T-helper 17 cell (primary cell): ENCODE measurements at places on chromosomes 4 and X.

- no peak for DNase-seq
These were observed 202.2 kb upstream of the GPRIN3 start for GRCh38 chr4:89509708-89510281.

DNA sequence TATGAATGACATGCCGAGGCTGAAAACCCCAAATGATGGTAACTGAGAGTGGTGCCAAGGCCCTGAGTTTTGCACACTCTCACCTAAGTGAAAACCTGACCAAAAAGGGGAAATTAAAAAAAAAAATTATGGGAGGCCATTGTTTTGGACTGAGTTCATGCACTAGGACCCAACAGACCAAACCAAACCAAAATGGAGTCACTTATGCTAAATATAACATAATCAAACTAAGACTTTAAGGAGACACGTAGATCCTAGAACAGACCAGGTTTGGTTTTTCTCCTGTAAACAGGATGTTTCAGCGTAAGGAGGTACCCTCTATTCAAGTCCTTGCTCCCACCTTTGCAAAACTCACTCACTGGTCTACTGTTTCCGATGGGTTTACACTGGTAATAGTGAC lies 453.0 kb downstream of the INPP4B start:
- no peak for DNase-seq

GRCh38 chrX:47250017-47250347 lies 17.2 kb downstream of the USP11 start:
- no peak for DNase-seq

- DNase-seq = no peak
These were observed 28.2 kb upstream of the RASSF6 start for GRCh38 chr4:73648478-73648877.

GRCh38 chrX:153731117-153731844 lies 6.6 kb downstream of the ABCD1 start:
- DNase-seq = no peak

DNA sequence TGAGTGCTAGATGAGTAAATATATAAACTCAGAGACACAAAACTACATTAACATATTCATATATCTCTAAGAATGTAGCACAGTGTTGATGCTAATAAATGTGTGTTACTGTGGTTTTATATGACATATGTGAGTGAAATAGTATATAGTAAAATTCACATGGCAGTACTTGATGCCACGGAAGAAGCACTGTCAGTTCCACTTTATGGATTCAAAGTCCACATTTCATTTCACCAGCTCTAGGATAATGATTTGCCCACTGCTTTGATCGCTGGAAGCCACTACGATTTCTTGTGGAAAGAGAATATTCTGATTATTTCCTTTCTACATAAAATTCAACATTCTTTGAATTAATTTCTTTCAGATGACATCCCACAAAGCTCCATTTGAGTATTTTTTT lies 181.2 kb downstream of the GBA3 start:
- no peak for DNase-seq

- no peak for DNase-seq
These were observed 14.1 kb upstream of the TMEM131L start for GRCh38 chr4:153451911-153452657.

DNA sequence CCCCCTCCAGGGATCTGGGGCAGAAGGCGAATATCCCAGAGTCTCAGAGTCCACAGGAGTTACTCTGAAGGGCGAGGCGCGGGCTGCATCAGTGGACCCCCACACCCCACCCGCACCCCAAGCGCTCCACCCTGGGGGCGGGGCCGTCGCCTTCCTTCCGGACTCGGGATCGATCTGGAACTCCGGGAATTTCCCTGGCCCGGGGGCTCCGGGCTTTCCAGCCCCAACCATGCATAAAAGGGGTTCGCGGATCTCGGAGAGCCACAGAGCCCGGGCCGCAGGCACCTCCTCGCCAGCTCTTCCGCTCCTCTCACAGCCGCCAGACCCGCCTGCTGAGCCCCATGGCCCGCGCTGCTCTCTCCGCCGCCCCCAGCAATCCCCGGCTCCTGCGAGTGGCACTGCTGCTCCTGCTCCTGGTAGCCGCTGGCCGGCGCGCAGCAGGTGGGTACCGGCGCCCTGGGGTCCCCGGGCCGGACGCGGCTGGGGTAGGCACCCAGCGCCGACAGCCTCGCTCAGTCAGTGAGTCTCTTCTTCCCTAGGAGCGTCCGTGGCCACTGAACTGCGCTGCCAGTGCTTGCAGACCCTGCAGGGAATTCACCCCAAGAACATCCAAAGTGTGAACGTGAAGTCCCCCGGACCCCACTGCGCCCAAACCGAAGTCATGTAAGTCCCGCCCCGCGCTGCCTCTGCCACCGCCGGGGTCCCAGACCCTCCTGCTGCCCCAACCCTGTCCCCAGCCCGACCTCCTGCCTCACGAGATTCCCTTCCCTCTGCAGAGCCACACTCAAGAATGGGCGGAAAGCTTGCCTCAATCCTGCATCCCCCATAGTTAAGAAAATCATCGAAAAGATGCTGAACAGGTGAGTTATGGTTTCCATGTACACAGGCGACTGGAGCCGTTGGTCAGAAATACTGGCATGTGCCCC lies at the start of gene CXCL1:
Gene CXCL1 (plus strand): TSS at position 264 of the 926 bp plus-strand sequence. CDS start 78 bp downstream, at position 342.
- DNase-seq = no peak

GRCh38 chr4:110877778-110878370 lies 255.0 kb upstream of the PITX2 start:
- DNase-seq = no peak

- no peak for DNase-seq
These were observed 158.7 kb downstream of the BTC start for GRCh38 chr4:74635490-74636123.

GRCh38 chr4:1169691-1170096 lies 2.7 kb downstream of the SPON2 start:
- no peak for DNase-seq

GRCh38 chr4:7059662-7060061 lies 8.2 kb downstream of the GRPEL1 start:
- no peak for DNase-seq

DNA sequence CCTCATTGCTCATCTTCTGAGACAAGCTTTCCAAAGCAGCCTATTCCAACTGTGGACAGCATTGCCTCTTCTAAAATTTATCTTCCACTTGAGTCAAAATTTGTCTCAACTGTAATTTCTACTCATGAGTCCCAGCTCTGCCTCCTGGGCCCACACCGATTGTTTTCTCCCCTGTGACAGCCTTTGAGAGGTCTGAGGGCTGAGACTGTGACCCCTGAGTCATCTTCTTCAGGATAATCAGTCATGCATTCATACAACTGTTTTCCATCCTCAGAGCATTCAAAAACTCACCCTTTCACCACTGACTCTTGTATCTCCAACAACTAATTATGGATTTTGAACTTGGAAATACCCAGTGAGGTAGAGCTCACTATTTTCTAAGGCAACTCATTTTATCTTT lies 228.1 kb downstream of the EDA2R start:
- no peak for DNase-seq

GRCh38 chr4:177485528-177485927 lies 43.3 kb upstream of the AGA start:
- DNase-seq = no peak

- no peak for DNase-seq
These were observed 678.0 kb upstream of the INTU start for GRCh38 chr4:126954537-126955291.

GRCh38 chr4:105677709-105678108 lies 30.8 kb downstream of the INTS12 start:
- no peak for DNase-seq

DNA sequence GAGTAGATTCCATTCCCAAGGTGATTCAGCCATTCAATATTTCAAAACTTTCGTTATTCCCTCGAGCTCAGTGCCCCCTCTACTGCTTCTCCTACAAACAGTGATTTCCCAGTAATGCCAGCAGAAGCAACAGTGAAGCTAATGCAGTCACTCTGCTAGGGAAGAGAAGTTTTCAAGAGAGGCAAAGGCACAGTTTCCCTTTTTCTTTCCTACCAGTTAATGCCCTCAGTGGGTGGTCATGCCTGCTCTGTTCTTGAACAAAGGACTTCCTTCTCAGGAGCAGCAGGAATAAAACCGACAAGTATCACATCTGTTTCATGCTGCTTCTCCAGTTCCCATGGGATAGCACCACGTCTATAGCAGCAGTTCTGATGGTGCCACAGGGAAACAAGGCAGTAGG lies 317.2 kb downstream of the TENM3 start:
- no peak for DNase-seq

DNA sequence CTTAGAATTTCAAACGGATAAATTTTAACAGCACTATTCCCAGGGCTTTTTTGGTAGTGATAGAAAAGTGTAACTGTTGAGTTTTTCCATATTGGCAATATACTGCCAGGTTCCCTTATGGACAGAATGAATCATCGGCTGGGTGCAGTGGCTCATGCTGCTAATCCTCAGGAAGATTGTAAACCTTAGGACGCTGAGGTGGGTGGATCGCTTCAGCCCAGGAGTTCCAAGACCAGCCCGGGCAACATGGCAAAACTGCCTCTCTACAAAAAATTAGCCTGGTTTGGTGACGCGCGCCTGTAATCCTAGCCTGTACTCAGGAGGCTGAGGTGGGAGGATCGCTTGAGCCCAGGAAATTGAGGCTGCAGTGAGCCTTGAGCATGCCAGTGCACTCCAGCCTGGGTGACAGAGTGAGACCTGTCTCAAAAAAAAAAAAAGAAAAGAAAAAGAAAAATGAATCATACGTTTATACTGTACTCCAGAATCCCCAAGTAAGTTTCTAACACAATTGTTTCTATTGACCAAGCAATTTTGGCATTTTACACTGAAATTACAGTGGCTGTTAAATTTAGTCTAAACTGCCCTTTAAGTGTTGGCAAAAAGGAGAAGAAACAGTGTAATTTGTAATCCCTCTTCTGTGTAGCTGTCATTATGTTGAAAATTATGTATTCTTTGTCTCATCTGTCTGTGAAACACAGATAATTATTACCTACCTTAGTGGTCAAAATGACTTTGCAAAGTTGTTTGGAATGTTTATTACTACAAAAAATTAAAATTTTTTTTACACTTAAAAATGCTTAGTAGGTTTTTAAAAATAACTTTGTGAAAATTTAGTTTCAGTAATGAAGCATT lies 1.8 kb downstream of the SLC30A9 start:
- no peak for DNase-seq

GRCh38 chr4:30916337-30917274 lies 196.4 kb downstream of the PCDH7 start:
- no peak for DNase-seq

GRCh38 chr4:108080747-108081146 lies 88.0 kb downstream of the LEF1 start:
- no peak for DNase-seq

DNA sequence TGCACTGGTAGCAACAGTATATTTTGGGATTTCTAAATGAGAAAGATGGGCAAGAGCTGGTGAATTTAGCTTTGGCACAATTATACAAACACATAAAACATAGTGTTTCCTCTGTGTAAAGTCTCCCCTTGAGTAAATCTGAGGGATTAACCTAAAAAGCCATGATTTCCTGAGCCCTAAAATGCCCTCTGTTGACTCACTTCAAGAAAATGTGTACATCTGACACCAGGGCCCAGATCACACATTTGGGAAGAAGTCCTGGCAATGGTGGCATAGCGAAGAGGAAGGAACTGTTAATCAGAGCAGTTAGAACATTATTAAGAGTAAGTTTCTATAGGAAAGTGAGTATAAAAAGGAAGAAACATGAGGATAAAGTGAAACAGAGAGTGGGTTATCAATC lies 338.5 kb downstream of the SPOCK3 start:
- no peak for DNase-seq

- no peak for DNase-seq
These were observed 109.1 kb upstream of the VMA21 start for GRCh38 chrX:151287954-151288353.

DNA sequence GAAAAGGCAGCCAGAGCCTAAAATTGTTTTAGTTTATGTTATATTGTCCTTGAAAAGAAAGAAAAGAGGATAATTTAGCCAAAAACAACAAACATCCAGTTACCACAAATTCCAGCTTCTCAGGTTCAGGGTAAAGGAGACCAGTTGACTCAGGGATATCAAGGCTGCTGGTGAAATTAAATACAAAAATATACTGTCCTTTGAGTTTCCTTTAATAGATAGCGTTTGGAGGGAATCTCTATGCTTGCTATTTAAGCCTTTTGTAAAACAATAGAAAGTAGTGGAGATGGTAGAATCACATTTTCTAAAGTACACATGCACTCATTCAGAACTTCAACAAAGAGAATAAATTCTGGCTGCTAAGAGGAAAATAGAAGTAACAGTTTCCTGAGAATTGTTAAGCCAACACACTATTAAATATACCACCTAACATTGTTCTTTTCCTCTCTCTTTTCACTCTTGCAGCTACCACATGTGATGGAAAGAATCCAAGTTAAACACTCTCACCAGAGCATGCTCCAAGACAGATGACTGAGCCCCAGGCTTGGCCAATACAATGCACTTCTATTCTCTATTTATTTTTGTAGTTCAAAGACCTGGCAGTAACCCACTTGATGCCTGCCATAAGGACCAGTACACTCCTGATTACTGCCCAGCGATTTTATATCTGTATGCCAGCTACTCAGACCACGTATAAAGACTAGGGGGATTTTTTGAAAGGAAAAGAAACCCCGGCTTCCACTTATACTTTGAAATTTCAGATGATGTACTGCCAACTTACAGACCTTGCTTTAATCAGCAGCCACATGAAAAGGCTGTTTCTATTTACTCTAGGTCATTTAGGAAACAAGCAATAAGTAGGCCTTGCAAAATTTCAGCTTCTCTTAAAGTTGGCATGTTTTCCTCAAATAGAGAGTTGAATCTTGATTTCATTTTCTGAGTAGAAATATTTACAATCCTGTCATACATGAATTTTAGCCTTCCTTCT lies 756.9 kb downstream of the FAT4 start:
- no peak for DNase-seq

GRCh38 chr4:21664355-21664754 lies 284.2 kb downstream of the KCNIP4 start:
- no peak for DNase-seq

- DNase-seq = no peak
These were observed 666.3 kb upstream of the GRIA3 start for GRCh38 chrX:122517786-122518185.

- no peak for DNase-seq
These were observed 133.3 kb downstream of the COL25A1 start for GRCh38 chr4:109169170-109169569.

- no peak for DNase-seq
These were observed 23.4 kb upstream of the G3BP2 start for GRCh38 chr4:75696581-75696980.
